ENCODE measurements at places on chromosomes 4 and X.

DNA sequence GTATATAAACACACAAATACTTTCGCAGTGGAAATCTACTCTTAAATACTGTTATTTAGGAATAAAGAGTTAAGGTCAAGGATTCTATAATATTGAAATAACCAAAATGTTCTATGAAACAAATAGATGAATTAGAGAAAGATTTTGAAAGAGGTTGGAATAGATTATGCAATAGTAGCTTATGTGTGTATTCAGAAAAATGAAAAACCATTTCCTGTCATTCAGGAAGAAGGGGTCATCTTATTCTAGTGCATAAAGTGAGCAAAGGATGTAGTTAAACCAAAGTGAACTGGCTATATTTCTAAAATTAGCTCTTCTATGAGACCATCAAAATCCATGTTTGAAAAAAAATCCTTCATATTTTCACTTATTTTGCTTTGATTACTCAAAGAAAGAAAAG lies 30.0 kb upstream of the MYOZ2 start:
- DNase-seq, result no peak

GRCh38 chrX:95718746-95719145 lies 965.9 kb upstream of the DIAPH2 start:
- DNase-seq, result no peak

- DNase-seq, result no peak
These were observed 1.2 kb downstream of the GUCY1A1 start for GRCh38 chr4:155667568-155668511.

DNA sequence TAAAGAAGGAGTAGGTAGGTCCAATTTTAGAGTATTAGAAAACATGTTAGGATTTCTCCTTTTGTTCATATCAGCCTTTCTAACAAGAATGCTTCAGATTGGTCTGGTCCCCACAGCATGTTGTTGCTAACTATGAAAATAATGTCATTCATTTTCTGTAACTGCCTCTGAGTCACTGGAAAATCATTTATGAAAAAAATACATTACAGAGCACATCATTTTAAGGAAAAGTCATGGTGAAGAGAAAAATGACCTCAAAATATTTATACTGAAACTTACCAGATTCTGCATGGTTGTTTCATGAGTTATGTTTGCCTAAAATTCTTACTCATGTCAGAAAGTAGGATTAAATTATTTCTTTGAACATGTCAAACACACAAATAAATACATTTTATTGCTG lies 35.2 kb downstream of the DTHD1 start:
- DNase-seq, result no peak

GRCh38 chr4:138938366-138938690 lies 77.3 kb upstream of the NOCT start:
- no peak for DNase-seq

DNA sequence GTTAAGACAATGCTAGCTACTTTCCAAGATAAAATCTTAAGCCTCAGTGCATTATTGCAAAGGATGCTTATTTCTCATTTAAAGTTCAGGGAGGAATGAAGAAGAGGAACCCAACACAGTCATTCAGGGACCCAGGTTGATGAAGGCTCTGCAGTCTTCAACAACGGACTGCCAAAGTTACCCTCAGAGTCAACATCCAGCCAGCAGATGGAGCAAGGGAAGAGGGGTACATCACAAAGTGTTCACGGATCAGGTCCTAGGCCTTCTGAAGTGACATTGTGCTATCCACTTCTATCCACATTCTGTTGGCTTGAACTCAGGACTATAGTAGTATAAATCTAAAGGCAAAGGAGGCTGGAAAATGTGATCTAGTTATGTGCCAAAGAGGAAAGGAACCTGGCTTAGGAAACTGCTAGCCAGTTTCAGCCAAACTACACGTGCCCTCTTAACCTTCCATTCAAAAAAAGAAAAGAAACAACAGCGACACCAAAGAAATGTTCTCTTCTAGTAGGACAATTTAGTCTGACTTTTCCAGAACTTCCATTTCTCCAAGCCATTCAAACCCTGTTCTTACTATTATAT lies 28.8 kb downstream of the NKX6-1 start:
- DNase-seq, result no peak

GRCh38 chrX:30027636-30028035 lies 187.7 kb upstream of the MAGEB2 start:
- DNase-seq, result no peak

GRCh38 chr4:98055800-98056501 lies 87.3 kb downstream of the STPG2 start:
- DNase-seq, result no peak

- no peak for DNase-seq
These were observed 39.2 kb upstream of the USP9X start for GRCh38 chrX:41045960-41046567.

DNA sequence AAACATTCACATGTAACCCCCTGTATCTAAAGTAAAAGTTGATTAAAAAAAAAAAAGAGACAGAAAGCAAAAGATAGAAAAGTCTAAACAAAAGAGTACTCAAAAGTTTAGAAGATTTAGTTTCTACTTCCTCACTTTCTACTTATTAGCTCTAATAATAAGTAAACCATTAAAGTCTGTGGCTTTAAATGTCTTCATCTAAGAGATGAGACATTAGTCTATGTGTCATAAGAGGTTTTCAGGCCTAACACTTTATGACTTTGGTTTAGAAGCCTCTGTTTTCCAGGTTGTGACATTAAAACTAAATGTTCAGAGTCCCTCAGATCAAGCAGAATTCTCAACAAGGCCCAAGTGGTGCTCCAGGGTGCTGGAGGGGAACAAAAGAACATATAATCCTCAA lies 42.2 kb upstream of the GUCY1A1 start:
- no peak for DNase-seq

- no peak for DNase-seq
These were observed 86.7 kb downstream of the PSAPL1 start for GRCh38 chr4:7347981-7348380.

GRCh38 chr4:90621080-90621479 lies 493.9 kb downstream of the CCSER1 start:
- DNase-seq, result no peak

DNA sequence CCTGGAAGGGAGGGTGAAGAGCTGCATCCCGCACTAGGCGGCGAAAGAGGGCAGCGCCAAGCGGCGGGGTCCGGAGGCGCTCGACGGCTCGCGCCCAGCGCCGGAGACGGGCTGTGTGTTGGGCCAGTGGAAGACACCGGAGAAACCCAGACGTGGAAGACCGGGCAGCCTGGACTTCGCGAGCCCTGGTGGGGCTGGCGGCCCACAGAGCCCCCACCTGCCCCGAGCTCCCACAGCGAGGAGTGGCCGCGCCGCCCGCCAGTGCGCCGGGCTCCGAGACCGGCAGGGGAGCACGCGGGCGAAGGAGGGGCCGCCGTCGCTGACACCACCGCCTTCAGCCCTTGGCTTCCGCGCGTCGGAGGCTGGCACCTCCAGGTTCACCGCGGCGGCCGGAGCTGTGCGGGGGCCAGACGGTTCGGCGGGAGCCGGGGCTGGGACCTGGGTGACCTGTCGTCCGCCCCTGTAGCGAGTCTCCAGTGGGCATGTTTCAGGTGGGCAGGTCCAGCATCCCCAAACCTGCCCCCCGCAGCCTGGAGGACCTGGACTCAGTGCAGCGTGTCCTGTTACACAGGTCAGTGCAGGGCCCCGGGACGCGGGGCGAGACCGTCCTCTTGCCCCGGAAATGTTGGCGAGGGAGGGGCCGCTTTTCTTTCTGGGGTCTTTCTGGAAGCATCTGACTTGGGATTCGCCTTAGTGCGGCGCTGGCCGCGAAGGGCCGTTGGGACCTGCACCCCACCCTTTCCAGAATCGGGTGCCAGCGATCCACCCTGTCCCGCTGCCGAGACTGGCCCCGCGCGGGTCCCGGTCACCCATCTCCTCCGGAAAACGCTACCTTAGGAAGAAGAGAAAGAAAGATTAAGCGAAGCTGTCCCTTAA lies 9.6 kb upstream of the INTU start:
- DNase-seq, result no peak

GRCh38 chrX:120560405-120560841 lies 339 bp downstream of the CUL4B start:
- peak; percentile 19 for DNase-seq

DNA sequence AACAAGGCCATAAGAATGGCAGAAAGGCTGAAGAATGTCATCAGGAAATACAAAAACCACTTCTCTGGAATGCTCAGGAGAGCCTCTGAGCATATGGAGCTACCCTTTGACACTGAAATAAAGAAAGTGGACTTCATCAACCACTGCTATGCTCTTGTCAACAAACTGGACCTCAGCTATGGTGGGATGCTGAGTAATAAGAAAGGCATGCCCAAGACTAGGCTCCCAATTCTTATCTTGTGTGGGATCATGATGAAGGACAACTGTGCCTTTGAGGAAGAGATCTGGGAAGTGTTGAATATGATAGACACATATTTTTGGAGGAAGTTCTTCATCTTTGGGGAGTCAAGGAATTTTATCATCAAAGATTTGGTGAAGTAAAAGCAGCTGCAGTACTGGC lies 86.9 kb upstream of the MAGEB16 start:
- no peak for DNase-seq

Data from CD4-positive, alpha-beta T cell treated with Interferon gamma for 1 hour (primary cell).